PC-9 (cell line): ENCODE measurements at places on chromosomes 7 and 10. TPM values are rescaled to one million over a fixed set of nuclear protein-coding genes. Genes with fewer than 3 reads are reported as not detected.

GRCh38 chr10:69818676-69819239 is 17.1 kb downstream of the COL13A1 start:
- H3K27me3 ChIP-seq, result no peaks in the 10 kb centered on the region
- no peak overlapping the region for H3K4me3 ChIP-seq
- peaks cover 20% of the 10 kb centered on the region for H3K4me1 ChIP-seq
- no peaks in the 10 kb centered on the region for H3K36me3 ChIP-seq
- DNase-seq, result no peak

GRCh38 chr10:7480742-7481367 is 70.0 kb upstream of the SFMBT2 start:
- H3K36me3 ChIP-seq, result no peaks in the 10 kb centered on the region
- H3K4me3 ChIP-seq, result no peak overlapping the region
- no peaks in the 10 kb centered on the region for H3K4me1 ChIP-seq
- H3K27ac ChIP-seq, result no peak overlapping the region
- H3K27me3 ChIP-seq, result peaks cover 43% of the 10 kb centered on the region
- DNase-seq, result no peak

DNA sequence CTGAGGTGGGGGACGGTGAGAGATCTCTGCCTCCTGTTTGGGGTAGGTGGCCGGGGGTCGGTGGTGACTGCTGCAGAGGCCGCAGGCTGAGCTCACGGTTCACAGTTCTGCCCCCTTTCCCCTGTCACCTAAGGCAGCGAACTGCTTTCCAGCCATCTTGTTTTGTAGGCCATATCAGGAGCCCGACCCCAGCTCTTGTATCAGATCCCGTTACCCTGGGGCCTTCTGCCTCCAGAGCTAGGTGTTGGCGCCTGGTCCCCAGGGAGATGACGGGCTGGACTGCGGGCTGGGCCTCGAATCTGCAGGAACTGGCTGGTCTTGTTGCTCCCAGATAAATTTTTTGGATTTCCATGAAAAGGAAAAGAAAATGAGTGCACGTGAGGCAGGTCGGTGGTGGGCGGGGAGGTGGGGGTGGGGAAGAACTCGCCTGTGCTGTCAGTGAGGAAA is 183.0 kb downstream of the DNAJB6 start:
- H3K27ac ChIP-seq, result no peak overlapping the region
- no peak for DNase-seq
- peaks cover 100% of the 10 kb centered on the region for H3K27me3 ChIP-seq
- no peaks in the 10 kb centered on the region for H3K4me1 ChIP-seq

GRCh38 chr7:68964060-68964459 is 634.2 kb upstream of the AUTS2 start:
- peaks cover 25% of the 10 kb centered on the region for H3K4me1 ChIP-seq
- H3K27ac ChIP-seq, result peak overlapping the region; percentile 84
- no peaks in the 10 kb centered on the region for H3K36me3 ChIP-seq
- no peaks in the 10 kb centered on the region for H3K27me3 ChIP-seq
- DNase-seq, result peak; percentile 43

DNA sequence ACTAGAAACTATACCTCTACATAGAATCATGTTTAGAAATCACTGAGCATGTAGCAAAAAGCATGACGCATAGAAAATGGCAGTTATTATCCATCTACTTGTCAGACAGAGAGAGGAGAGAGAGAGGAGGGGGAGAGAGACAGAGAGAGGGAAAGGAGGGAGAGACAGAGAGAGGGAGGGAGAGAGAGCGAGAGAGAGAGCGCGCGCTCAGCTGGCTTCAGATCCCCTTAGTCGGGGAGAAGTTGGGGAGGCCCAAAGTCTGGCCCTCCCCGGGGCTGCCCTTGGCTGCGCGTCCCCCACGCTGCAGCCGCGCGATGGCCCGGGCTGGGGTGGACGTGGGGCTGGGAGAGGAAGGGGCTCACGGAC is 37.0 kb downstream of the CNPY1 start:
- no peaks in the 10 kb centered on the region for H3K36me3 ChIP-seq
- no peak overlapping the region for H3K4me3 ChIP-seq

- H3K4me1 ChIP-seq, result no peaks in the 10 kb centered on the region
- H3K27ac ChIP-seq, result no peak overlapping the region
- no peak overlapping the region for H3K4me3 ChIP-seq
- peaks cover 30% of the 10 kb centered on the region; the same call in 1 of the 2 replicates for H3K36me3 ChIP-seq
- DNase-seq, result peak; percentile 56
Observed at GRCh38 chr10:69004821-69005220, 16.2 kb downstream of the KIFBP start.

DNA sequence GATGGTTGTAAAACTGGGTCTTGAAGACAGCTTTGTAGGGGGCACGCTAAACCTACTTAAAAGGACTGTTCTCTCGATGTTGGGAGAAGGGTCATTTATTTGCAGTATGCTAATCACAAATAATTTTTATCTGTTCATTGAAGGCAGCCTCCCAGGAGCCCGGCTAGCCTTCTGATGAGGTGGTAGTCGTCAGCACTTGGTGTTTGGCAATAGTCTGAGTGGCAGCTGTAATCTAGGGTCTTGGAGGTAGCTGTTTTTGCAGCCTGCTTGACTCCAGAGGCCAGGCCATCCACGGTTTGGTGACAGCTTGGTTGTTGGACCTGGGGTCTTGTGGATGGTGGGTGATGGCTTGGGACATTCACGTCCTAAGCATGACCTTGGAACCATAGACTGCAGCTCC is 2.2 kb downstream of the GTF2IRD1 start:
- no peak overlapping the region for H3K4me3 ChIP-seq
- no peak for DNase-seq
- peaks cover 7% of the 10 kb centered on the region for H3K4me1 ChIP-seq
- no peak overlapping the region for H3K27ac ChIP-seq

GRCh38 chr10:34400075-34400474 is 415.0 kb downstream of the PARD3 start:
- no peaks in the 10 kb centered on the region for H3K4me1 ChIP-seq
- H3K27ac ChIP-seq, result no peak overlapping the region
- H3K36me3 ChIP-seq, result no peaks in the 10 kb centered on the region
- no peak overlapping the region for H3K4me3 ChIP-seq
- H3K27me3 ChIP-seq, result no peaks in the 10 kb centered on the region
- no peak for DNase-seq

DNA sequence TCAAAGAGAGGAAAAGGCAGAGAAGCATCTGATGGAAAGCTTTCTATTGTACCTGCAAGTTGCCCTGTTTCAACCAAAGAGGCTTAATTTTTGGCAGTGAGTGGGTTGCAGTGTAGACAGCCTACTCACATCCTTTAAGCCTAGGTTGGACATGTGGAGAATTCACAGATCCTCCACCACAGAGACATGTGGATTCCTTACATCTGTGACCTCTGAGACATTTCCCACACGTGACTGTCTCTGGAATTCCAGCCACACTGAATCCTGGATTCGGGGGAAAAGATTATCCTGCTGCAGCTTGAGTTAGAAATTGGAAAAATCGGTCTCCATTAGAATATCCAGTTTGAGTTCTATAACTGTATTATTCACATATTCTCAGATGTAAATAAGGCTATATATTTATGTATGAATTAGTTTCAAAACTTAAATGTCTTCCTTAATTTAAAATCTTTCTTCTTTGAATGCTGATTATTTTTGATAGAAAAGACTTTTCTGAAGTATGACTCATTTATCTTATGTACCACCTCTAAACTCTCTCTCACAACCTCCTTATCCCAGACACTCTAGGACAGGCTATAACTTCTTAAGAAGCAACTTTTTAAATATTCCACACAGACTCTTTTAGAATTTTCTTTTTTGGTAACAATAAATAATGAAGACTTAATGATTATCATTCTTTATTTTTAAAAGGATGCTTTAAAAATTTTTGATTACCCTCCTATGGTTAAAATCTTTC is 123.3 kb downstream of the TWIST1 start:
- no peaks in the 10 kb centered on the region for H3K4me1 ChIP-seq
- no peaks in the 10 kb centered on the region for H3K36me3 ChIP-seq
- H3K27me3 ChIP-seq, result no peaks in the 10 kb centered on the region
- no peak overlapping the region for H3K27ac ChIP-seq

DNA sequence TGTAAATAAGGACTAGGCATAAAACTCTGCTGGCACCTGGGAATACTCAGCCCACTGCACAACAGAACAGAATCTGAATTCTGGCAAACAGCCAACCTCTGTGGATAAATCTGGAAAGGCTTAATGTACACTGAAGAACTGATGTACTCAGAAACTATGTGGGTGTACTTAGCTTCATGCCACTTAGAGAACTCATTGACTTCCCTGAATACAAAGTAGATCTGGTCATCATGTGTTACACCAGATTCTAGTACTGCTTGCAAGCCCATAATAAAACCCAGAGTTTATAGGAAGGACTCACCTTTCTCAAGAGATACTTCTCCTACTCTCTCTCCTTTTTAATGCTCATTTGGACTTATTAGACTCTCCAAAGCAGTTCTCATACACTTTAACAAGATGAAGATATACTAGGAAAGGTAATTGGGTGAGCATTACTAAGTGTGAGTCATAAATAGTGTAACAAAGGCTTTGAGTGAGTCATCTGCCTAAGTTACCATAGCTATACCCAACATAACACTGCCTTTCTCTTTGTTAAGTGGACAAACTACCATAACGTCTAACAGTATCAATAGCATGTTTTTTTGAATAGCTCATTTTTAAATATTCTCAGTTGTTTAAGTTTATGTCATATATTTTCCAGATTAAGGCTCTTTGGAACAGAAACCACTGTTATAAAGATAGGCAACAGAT is 309.1 kb downstream of the MDFIC start:
- H3K27ac ChIP-seq, result peak overlapping the region; percentile 80
- H3K27me3 ChIP-seq, result no peaks in the 10 kb centered on the region
- peak; percentile 50 for DNase-seq

DNA sequence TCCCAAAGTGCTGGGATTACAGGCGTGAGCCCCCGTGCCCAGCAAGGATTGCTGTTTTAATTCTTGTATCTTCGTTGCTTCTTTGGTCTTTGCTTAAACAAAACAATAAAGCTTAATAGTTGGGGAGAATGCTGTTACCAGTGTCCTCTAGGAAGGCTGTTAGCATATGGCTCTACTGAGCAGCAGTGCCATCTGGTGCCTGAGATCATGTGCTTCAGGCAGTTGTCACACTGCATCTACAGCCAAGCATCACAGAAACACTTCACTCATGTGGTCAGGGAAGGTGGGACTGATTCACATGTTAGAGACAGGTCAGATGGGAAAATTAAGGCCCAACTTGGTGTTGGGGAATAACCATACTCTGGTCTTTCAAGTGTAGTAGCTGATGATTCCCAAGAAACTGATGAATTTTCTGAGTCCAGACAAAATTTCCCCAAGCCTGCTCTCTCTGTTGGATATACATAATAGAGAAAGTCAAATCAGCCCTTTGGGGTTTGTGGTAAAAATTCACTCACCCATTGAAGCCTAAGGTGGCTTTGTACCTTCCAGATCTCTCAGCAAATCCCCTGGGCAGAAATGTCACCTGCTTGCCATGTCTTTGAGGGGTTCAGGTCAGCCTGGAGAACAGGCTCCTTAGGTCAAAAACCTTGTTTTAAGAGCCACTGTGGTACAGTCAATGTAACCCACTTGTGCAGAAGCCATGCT is 28.4 kb downstream of the UBE2D4 start:
- H3K36me3 ChIP-seq, result 0 out of 2 replicates have a peak, but pooled peaks cover 4% of the 10 kb centered on the region
- H3K4me3 ChIP-seq, result no peak overlapping the region
- no peak overlapping the region for H3K27ac ChIP-seq
- DNase-seq, result peak; percentile 70
- no peaks in the 10 kb centered on the region for H3K4me1 ChIP-seq

- H3K27ac ChIP-seq, result peak overlapping the region; percentile 51
- no peaks in the 10 kb centered on the region for H3K27me3 ChIP-seq
- H3K4me1 ChIP-seq, result peaks cover 6% of the 10 kb centered on the region; the same call in 1 of the 2 replicates
- no peak overlapping the region for H3K4me3 ChIP-seq
- peak; percentile 73 for DNase-seq
- H3K36me3 ChIP-seq, result no peaks in the 10 kb centered on the region
Observed at GRCh38 chr10:11986593-11987216, 55.9 kb downstream of the UPF2 start.

- H3K4me3 ChIP-seq, result no peak overlapping the region
- 0 out of 2 replicates have a peak, but pooled peaks cover 3% of the 10 kb centered on the region for H3K4me1 ChIP-seq
- H3K27ac ChIP-seq, result no peak overlapping the region
- no peaks in the 10 kb centered on the region for H3K27me3 ChIP-seq
- H3K36me3 ChIP-seq, result no peaks in the 10 kb centered on the region
Observed at GRCh38 chr7:27161721-27162560, 3.4 kb downstream of the HOXA9 start.

- no peaks in the 10 kb centered on the region for H3K36me3 ChIP-seq
- H3K27me3 ChIP-seq, result no peaks in the 10 kb centered on the region
- DNase-seq, result no peak
- peaks cover 42% of the 10 kb centered on the region for H3K4me1 ChIP-seq
- no peak overlapping the region for H3K4me3 ChIP-seq
Observed at GRCh38 chr7:140609646-140610045, 31.0 kb downstream of the DENND2A start.

GRCh38 chr7:29435167-29435566 is 128.5 kb upstream of the PRR15 start:
- H3K27me3 ChIP-seq, result no peaks in the 10 kb centered on the region
- H3K4me3 ChIP-seq, result no peak overlapping the region
- H3K27ac ChIP-seq, result no peak overlapping the region
- no peaks in the 10 kb centered on the region for H3K36me3 ChIP-seq
- DNase-seq, result no peak
- no peaks in the 10 kb centered on the region for H3K4me1 ChIP-seq

- no peak overlapping the region for H3K27ac ChIP-seq
- H3K4me1 ChIP-seq, result peaks cover 35% of the 10 kb centered on the region
- H3K27me3 ChIP-seq, result no peaks in the 10 kb centered on the region
- H3K4me3 ChIP-seq, result no peak overlapping the region
Observed at GRCh38 chr7:135831455-135832195, 83.0 kb upstream of the FAM180A start.

GRCh38 chr10:8060704-8061121 is 6.2 kb downstream of the GATA3 start:
- no peak overlapping the region for H3K4me3 ChIP-seq
- no peaks in the 10 kb centered on the region for H3K27me3 ChIP-seq
- no peak overlapping the region for H3K27ac ChIP-seq
- H3K36me3 ChIP-seq, result peaks cover 14% of the 10 kb centered on the region; the same call in 1 of the 2 replicates
- H3K4me1 ChIP-seq, result 0 out of 2 replicates have a peak, but pooled peaks cover 12% of the 10 kb centered on the region

DNA sequence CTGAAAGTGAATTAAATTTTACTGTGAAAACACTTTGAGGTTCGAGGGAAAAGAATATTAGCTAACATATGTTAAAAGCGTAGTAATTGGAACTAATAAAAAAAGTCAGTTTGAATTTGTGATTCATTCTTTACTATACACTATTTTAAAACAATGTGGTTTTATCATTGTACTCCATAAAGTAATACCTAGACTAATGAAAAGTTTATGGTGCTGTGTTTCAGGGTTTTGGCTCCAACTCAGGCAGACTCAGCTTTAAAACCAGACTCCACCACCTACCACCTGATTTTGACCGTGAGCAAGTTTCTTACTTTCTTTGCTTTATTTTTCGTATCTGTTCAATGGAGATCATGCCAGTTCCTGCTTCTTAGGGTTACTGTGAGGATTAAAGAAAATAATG is 9.2 kb upstream of the PRTFDC1 start:
- H3K27ac ChIP-seq, result no peak overlapping the region
- no peak overlapping the region for H3K4me3 ChIP-seq
- no peak for DNase-seq
- H3K36me3 ChIP-seq, result no peaks in the 10 kb centered on the region

- no peaks in the 10 kb centered on the region for H3K4me1 ChIP-seq
- no peaks in the 10 kb centered on the region for H3K36me3 ChIP-seq
- no peak for DNase-seq
- H3K27me3 ChIP-seq, result no peaks in the 10 kb centered on the region
Observed at GRCh38 chr7:150342121-150342408, 636 bp upstream of the RARRES2 start.

- no peaks in the 10 kb centered on the region for H3K36me3 ChIP-seq
- DNase-seq, result no peak
- no peak overlapping the region for H3K4me3 ChIP-seq
- H3K27me3 ChIP-seq, result no peaks in the 10 kb centered on the region
Observed at GRCh38 chr10:14478201-14478600, 147.5 kb upstream of the FRMD4A start.

PTF1A gene
- not detected in 2 replicates for total RNA-seq

TAS2R41 gene
- not detected in 2 replicates for total RNA-seq

NAT16 gene
- not detected in 2 replicates for total RNA-seq

SLC18A3 gene
- not detected in 2 replicates for total RNA-seq

AKR1C3 gene
- 1,870 and 1,886 TPM in 2 replicates for total RNA-seq

C10orf90 gene
- total RNA-seq, result 0.59 TPM in 1 of 2 replicates, not detected in the other

NPSR1 gene
- total RNA-seq, result not detected in 2 replicates
